ENCODE measurements at places on chromosomes 6 and 20. TPM values are rescaled to one million over a fixed set of nuclear protein-coding genes. Genes with fewer than 3 reads are reported as not detected.

The CBLN4 gene
- polyA plus RNA-seq = 0.05 TPM

The SIRPD gene
- polyA plus RNA-seq = not detected

The PLA2G7 gene
- 0.61 TPM for polyA plus RNA-seq

The NFATC2 gene
- polyA plus RNA-seq = 1.4 TPM

Data from stomach (tissue), 19 donors.